Posterior vena cava (tissue), 2 donors: ENCODE measurements at places on chromosomes 7 and 10. TPM values are rescaled to one million over a fixed set of nuclear protein-coding genes. Genes with fewer than 3 reads are reported as not detected.
A peak's percentile ranks its signal among the peaks of the same experiment; 100 is the strongest.

DNA sequence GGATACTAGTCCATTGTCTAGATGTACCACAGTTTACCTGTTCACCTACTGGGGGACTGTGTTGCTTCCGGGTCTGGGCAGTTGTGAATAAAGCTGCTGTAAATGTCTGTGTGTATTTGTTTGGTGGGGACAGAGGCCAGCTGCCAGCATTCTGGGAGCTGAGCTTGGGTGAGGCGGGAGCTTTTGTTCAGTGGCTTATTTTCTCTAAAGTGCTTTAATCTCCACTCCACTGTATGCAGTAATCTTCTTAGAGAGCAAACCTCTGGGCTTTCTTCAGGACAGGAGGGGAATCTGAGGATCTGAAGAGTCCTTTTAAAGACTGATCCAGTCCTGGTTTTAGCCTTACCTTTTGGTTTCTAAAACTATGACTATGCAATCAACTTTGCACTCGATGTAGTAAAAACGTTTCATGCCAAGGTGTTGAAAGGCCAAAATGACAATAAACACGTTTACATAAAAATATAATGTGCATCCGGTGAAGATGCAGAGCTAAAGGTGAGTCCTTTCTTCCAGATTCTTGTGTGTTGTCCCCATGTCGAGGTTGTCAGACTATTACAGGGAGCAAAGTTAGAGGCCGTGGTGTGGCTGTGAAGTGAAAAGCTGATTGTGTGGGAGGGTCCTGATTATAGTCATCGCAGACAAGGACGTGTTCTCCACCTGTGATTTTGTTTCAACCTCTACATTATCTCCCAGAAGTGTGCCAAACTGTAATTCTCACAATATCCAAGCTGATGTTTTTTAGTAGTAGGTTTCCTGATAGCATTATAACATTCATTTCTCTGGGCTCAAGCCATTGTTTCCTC, 279.8 kb downstream of the CAMK1D start:
- no peak for DNase-seq

- no peak for DNase-seq
Observed at GRCh38 chr7:44488955-44489354, 1.5 kb downstream of the NUDCD3 start.

- DNase-seq = no peak
Observed at GRCh38 chr10:23019633-23020032, 75.7 kb upstream of the MSRB2 start.

DNA sequence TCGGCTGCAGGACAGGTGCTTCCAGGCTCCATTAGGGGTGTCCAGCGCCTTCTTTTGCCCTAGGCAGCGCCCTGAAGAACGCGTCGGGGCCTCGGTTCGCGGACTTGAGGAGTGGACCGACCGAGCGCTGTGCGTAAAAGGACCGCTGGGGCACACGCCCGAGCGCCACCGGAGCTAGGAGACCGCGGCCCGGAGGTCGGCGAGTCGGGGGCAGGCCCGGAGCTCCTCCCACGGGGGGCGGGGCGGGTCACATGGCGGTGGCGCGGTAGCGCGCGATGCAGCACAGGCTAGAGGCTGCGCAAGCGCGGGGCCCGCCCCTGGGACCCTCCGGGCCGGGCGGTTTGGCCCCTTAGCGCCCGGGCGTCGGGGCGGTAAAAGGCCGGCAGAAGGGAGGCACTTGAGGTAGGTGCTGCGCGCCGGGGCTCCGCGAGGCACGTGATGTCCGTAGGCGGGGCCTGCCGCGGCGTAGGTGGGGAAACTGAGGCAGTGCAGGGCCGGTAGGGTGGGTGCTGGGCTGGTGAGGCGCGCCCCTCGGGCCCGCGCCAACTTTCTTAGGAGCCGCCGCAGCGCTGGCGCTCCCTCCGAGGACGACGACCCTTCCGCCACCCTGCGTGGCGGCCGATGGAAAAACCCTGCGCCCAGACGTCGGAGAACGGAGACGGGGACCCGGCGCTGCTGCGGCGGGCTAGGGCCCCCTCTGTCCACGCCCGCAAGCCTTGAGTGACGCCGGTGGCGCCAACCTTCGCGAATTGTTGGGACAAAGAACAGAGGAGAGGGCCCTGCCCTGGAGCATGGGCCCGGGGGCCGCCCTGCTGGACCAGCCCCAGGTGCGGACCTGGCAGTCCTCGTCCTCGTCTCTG, at the start of gene PRXL2A:
TSS of gene PRXL2A (plus strand) at position 310 of the 860 bp plus-strand sequence. CDS start 11,917 bp downstream, outside the sequence.
- DNase-seq = peak; percentile 90

DNA sequence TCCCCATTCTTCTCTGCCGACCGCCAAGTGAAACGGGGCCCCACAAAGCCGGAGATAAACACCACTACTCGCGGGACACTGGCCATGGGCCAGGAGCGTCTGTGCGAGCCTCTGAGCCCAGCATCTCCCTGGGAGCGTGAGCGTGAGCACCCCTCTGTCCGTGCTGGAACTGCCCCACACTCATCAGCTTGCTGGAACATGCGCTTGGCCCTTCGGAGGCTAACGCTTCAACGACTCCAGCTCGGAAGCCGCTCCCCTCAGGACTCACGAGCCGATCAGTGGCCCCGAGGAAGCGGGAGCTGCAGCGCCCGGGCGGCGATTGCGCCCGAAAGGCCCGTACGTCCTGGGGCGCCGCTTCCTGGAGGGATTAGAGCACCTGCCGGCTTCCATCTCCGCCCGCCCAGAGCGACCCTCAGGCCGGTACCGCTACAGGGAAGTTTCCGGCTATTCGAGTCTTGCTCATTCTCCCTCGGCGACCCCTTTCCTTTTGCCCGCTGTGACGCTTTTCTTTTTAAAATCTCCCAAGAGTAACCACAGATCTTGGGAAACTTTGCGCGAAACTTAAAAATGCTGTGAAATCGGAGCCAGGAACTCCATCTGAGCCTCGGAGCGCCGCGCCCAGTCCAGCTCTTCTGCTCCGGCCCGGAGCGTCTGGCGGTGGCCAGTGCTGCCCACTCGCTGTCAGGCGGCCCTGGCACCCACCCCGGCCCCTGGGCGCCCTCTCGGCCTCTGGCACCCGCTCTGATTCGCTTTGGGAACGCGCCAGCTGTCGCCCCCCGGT, 1.0 kb downstream of the TLL2 start:
- DNase-seq = no peak

GRCh38 chr7:21128062-21128817, 299.6 kb upstream of the SP4 start:
- no peak for DNase-seq

GRCh38 chr7:111998326-111998725, 207.9 kb downstream of the DOCK4 start:
- no peak for DNase-seq

DNA sequence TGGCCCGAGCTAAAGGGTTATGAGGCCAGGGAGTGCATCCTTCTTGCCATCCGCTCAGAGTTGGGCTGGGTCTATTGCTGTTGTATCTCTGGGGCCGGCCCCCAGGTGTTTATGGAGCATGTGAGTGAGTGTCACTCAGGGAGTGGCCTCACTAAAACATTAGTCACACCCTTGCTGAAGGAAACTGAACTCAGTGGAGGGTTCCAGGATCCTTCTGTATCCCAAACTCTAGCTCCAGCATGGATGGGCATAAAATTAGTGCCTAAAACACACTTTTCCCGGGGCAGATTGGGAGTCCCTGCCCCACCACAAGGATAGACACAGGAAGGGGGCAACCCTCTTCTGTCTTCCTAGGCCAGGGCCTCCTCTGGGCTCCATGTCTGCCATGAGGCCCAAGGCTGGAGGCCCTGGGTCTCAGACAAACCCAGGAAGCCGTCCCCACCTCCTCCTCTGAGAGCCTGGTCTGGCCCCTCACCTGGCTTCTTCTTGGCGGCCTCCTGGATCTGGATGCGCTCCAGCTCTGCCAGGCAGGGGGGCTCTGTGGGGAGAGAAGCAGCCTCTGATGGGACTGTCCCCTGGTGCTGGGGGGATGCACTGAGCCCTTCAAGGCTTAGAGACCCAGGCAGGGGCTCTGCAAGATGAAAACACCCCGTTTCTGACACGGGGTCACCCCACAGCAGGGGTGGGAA, 24.5 kb downstream of the SPOCK2 start:
- no peak for DNase-seq

GRCh38 chr10:78727251-78727650, 341.5 kb upstream of the ZMIZ1 start:
- no peak for DNase-seq

DNA sequence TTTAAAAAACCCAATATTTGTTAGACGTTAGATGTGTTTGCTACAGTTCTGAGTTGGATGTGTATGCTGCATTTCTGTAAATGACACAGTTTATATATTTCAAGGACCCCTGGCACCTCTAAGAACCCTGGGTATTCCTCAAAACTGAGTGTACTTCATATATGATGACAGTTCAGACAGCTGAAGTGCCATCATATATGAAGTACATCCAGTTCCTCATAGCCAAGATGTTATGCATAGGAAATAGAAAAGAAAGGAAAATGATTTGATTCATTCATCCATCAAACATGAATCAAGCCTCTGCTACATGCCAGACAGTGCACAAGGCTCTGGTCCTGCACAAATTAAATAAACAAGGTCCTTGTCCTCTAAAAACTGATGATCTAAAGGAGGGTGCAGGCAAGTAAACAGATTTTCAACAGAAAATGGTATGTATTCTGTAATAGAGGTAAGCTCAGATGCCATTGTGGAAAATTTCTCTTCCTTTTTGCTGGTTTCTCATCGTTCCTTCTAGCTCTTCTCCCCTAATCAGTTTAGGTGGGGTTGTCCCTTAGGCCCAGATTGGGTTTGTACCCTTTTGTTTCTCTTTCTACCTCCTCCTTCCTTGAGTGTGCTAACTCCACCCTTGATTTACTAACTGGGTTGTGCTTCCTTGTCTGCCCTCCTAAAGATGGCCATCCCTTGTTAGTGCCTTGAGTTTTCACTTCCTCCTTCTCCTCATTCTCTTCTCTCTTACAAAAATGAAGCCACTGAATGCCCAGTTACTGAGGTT, 25.3 kb upstream of the SMIM30 start:
- no peak for DNase-seq

GRCh38 chr10:92492748-92493240, 81.1 kb downstream of the IDE start:
- DNase-seq = no peak

DNA sequence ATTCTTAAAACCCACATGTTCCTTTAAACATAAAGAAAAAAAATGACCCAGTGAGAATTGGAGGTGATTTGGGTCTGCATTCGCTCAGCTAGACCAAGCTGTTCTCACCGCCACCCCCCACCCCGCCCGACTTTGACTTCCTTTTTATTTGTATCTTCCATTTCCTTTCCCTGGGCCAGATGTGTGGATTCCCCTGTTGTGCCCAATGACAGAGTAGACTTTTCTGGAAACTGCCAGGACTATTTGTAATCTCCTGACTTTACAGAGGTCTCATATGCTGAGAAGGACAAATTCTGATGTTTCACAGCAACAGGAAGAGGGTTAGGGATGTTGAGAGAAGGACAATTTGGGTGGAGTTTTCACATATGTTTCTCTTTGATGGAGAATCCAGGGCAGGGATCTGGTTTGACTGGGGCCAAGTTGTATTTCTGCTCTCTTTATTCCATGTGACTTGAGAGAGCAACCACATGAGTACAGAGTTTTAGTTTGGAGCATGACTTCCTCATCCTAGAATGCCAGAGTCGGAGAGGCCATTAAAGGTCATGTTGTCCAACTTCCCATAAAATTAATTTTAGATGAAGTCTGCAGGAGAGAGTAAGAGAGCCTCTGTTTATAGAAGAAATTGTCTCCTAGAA, 1023.2 kb downstream of the LRMDA start:
- DNase-seq = no peak

- no peak for DNase-seq
Observed at GRCh38 chr10:35211390-35211789, 84.7 kb downstream of the CREM start.

GRCh38 chr7:66076462-66077329, 1.1 kb downstream of the ASL start:
- DNase-seq = no peak

GRCh38 chr10:50988792-50989191, 85.5 kb upstream of the PRKG1 start:
- no peak for DNase-seq

GRCh38 chr10:90398566-90398965, 459.3 kb downstream of the HTR7 start:
- no peak for DNase-seq

GRCh38 chr10:96642973-96643372, 56.2 kb upstream of the TM9SF3 start:
- peak; percentile 91 for DNase-seq

GRCh38 chr7:116231543-116231942, 21.2 kb downstream of the TES start:
- no peak for DNase-seq

GRCh38 chr10:27794157-27794556, 48.5 kb upstream of the MKX start:
- DNase-seq = no peak

GRCh38 chr7:18648849-18649758, 153.6 kb downstream of the HDAC9 start:
- no peak for DNase-seq

- peak; percentile 83 for DNase-seq
Observed at GRCh38 chr10:69769395-69769992, 32.2 kb upstream of the COL13A1 start.

GRCh38 chr7:137574812-137575211, 231.3 kb upstream of the PTN start:
- no peak for DNase-seq

DNA sequence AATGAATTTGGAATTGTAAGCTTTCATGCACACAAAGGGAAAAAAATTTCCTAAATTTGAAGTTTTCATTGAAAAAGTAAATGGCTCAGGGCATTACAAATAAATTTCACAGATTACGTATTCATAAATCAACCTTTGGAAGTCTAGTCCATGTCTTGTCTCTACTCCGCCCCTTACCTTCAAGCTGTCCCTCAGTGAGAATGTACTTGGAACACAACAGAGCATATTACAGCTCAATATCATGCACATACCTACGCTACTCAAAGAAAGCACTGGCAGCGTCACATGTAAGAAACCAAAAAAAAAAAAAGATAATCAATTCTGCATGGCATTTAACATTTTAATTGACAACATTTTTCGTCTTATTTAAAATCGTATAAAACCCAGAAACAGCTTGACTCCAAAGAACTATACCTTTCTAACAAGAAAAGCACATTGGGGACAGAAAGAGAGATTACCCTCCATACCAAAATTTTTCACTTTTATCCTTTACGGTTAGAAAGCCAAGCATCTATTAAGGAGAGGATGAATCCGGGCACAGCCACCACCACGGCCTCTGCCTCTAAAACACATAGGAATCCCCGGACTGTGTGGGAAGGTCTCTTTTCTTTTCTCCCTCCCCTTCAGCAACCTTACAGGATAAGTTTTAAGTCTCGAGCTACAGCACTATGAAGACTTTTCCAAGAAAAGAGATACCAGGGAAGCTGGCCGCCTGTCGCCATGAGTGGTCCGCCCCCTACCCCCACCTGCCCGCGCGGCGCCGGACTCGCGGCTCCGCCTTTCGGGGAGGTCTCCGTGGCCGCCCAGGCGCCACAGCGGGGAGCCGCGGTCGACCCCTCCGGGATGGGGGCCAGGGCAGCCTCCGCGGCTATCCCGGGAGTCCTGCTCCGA, 1.1 kb downstream of the JMJD1C start:
- no peak for DNase-seq

The SCART1 gene
- 3.4 TPM for total RNA-seq

The SPRN gene
- 0.19 TPM for total RNA-seq

The DENND2A gene
- total RNA-seq = 13.7 TPM

The JMJD1C gene
- total RNA-seq = 91.1 TPM

The MCM7 gene
- 21.6 TPM for total RNA-seq

The FKBP6 gene
- total RNA-seq = not detected

The PALS2 gene
- 37.4 TPM for total RNA-seq

The CCDC6 gene
- 64.3 TPM for total RNA-seq

The NUTM2A gene
- 0.86 TPM for total RNA-seq

The MYPN gene
- 2.5 TPM for total RNA-seq

The HABP2 gene
- not detected for total RNA-seq

The CYP3A5 gene
- total RNA-seq = 1.8 TPM
